ENCODE measurements at places on chromosomes 2 and 18.

- DNase-seq = no peak
Measured at GRCh38 chr2:151217343-151217742, 44.3 kb downstream of the RBM43 start.

GRCh38 chr2:227860221-227860641 lies 11.2 kb upstream of the DAW1 start:
- DNase-seq = no peak

- DNase-seq = no peak
Measured at GRCh38 chr18:24561369-24561965, 101.0 kb downstream of the HRH4 start.

GRCh38 chr2:37854676-37855282 lies 70.3 kb upstream of the RMDN2 start:
- no peak for DNase-seq

Measured in inflammatory macrophage treated with lipopolysaccharide for 4 hours (primary cell).